ENCODE measurements at places on chromosomes 3 and 15.
A peak's percentile ranks its signal among the peaks of the same experiment; 100 is the strongest.

GRCh38 chr3:175965036-175965435 lies 1105.9 kb downstream of the NAALADL2 start:
- peak; percentile 50 for DNase-seq

DNA sequence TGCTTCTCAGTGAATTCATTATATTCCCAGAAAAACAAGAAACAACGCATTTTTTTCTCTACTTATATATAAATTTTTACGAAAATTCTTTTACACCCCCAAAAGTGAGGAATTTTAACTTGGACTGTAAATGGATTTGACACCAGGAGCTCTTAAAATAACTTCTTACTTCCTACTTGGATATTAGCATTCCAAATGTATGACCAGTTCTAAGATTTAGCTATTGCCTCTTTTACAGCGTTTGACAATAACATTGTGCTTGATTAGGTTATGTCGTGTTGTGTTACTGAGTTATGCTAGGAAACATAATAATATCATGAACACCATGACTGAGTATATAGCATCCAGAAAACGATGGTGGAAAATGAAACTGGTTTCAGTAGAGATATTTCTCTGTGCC lies 177.0 kb downstream of the CNTN6 start:
- no peak for DNase-seq

GRCh38 chr3:188798556-188799145 lies 373.1 kb upstream of the TPRG1 start:
- DNase-seq, result no peak

DNA sequence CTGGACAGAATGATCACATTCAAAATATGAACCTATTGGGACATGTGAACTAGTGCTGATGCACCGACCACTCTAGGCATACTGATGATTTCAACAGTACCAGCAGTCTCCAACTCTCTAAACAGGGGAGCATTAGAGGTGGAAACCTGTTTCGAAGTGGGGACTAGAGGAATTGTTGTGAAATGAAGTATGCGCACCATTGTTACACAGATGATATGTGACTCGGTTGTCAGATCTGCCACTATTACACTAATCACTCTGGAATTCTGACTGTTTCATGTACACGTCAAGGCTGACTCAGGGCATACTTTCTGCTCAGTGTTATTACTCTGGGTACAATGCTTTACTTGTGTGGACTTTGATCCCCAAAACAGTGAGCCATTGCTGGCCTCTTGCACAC lies 198.2 kb upstream of the UBE2E2 start:
- peak; percentile 72 for DNase-seq

DNA sequence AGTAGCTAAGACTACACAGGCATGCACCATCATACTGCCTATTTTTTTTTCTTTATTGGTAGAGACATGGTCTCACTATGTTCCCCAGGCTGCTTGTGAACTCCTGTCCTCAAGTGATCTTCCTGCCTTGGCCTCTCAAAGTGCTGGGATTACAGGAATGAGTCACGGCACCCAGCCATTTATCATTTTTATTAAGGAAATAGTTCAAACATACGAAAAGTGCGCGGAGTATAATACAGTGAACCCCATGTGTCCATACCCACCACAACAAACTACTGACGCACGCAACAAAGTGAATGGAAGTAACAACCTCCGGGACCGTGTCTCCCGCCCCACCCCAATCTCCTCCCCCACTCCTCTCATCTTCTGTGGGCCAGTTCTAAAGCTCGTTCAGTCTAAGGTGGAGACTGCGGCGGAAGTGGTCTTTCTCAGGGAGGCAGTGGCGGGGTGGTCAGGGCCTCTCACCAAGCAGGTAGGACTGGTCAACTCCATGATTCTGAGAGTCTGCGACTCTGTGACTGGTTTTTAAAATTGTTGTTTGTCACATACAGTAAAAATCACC lies 42.1 kb downstream of the DNAJB8 start:
- peak; percentile 88 for DNase-seq

- peak; percentile 40 for DNase-seq
Measured at GRCh38 chr3:148697306-148698189, at the start of gene AGTR1. Gene AGTR1 (plus strand): TSS chr3:148697903. CDS start chr3:148741036, 43,133 bp downstream.

DNA sequence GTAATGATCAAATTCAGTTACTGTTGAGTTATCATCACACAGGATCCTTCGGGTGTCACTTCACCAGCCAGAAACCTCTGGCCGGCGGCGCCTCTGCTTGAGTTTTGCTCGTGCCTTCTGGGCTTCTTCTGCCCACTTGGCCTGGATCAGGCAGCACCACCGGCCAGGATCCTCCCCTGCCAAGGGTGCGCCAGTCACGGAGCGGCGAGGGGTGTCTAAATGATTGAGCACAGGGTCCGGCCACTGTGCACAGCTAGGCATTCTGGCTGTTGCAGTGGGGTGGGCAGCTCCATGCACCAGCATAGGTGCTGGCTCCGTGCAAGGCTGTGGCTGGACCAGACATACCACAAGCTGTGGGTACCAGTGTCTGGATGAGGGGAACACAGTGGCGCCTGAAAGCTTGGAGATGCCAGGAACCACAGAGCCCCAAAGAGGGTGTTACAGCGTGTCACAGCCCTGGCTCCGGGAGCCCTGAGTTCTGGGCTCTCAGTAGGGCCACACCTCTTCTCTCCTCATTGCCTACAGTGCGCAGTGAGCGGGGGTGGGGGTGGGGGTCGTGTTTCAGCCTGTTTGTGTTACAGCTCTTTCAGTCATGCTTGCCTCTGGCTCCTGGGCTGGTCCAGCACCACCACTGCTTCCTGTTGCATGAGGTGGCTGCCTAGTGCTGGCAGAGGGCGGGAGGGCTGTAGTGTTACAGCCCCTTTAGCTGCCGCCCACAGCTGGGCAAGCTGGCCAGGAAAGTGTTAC lies 169.4 kb downstream of the FNDC3B start:
- peak; percentile 28 for DNase-seq

DNA sequence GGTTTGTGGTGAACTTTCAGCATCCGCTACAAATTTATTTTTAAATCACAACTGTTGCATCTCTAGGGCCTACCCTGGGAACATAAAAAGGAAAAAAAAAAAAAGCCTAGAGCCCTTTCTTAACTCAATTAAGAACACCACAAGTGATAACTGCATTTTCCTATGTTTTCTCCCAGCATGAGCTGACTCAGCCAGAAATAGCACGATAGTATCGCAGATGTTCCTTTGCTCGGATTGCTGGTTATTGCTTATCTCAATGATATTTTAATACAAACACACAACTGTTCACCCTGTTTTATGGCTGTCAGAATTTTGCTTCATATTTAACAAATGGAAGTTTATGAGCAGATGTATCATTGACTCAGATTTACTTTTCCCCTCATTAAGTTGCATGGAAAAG lies 251.8 kb upstream of the SUCLG2 start:
- no peak for DNase-seq

- DNase-seq, result peak; percentile 61
Measured at GRCh38 chr3:50674349-50675178, at the start of gene DOCK3. Gene DOCK3 (plus strand): TSS chr3:50674927. CDS start chr3:50675264, 337 bp downstream.

- no peak for DNase-seq
Measured at GRCh38 chr3:59751606-59752005, 701.8 kb upstream of the CFAP20DC start.
